ACHN (cell line): ENCODE measurements at places on chromosomes 16 and 17.

- DNase-seq, result no peak
Observed at GRCh38 chr17:8062435-8062806, 23.6 kb downstream of the ALOX15B start.

GRCh38 chr17:27631897-27632725 is 1.1 kb downstream of the LGALS9 start:
- DNase-seq, result no peak

GRCh38 chr17:6577686-6578263 is 21.4 kb upstream of the PITPNM3 start:
- DNase-seq, result no peak

GRCh38 chr17:354651-355556 is 2.3 kb upstream of the RPH3AL start:
- DNase-seq, result no peak

DNA sequence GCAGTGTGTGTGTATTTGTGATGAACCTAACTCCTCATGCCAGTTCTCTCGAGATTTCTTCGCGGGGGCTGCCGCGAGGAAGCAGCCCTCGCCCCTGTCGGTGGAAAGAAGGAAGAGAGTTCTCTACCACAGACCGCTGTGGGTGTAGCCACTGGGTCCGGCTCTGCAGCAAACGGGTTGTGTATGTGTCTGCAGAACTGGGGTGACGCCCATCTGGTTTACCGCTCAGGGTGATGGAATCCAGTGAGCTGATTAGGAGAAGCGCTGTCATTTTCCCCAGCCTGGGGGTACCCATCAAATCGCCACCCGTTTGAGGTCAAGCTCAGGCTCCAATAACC is 7.7 kb downstream of the CORO6 start:
- DNase-seq, result no peak

DNA sequence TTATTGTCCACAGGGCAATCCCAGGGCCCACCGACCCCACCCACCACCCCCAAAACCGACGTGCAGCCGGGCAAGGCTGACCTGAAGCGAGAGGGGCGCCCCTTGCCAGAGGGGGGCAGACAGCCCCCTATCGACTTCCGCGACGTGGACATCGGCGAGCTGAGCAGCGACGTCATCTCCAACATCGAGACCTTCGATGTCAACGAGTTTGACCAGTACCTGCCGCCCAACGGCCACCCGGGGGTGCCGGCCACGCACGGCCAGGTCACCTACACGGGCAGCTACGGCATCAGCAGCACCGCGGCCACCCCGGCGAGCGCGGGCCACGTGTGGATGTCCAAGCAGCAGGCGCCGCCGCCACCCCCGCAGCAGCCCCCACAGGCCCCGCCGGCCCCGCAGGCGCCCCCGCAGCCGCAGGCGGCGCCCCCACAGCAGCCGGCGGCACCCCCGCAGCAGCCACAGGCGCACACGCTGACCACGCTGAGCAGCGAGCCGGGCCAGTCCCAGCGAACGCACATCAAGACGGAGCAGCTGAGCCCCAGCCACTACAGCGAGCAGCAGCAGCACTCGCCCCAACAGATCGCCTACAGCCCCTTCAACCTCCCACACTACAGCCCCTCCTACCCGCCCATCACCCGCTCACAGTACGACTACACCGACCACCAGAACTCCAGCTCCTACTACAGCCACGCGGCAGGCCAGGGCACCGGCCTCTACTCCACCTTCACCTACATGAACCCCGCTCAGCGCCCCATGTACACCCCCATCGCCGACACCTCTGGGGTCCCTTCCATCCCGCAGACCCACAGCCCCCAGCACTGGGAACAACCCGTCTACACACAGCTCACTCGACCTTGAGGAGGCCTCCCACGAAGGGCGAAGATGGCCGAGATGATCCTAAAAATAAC is 3.0 kb downstream of the SOX9 start:
- no peak for DNase-seq

DNA sequence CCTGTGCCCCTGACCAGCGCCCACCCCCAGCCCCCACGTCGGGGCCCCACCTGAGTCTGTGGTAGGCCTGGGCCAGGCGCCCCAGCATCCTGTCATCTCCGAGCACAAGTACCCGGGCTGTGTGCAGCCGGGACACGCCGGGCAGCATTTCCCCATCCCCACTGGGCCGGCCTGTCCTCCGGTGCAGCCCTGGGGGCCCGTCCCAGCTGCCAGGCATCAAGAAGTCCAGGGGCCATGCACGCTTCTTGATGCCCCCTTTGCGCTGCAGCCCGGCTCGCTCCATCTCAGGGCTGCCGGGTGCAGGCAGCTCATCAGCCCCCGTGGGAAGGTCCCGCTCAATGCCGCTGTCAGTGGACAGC is 29.3 kb upstream of the MFSD6L start:
- DNase-seq, result no peak

DNA sequence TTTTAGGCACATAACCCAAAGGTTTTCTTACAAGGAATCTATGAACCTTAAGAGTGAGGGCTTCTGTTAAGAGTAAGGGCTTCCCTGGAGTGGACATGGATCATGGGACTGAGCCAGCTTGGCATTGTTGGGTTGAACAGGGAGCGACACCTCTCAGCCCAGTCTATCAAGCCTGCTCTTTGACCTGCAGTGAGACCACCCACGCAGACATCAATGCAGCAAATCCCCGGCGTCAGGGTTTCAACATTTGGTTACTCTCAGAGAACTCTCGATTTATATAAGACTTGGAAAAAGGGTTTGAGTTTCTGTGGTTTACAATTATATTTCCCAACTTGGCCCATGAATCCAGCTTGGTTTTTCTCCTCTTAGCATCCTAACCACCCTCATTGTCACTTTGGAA is 299.9 kb downstream of the WWOX start:
- no peak for DNase-seq

- DNase-seq, result no peak
Observed at GRCh38 chr17:337866-338265, 14.7 kb downstream of the RPH3AL start.

DNA sequence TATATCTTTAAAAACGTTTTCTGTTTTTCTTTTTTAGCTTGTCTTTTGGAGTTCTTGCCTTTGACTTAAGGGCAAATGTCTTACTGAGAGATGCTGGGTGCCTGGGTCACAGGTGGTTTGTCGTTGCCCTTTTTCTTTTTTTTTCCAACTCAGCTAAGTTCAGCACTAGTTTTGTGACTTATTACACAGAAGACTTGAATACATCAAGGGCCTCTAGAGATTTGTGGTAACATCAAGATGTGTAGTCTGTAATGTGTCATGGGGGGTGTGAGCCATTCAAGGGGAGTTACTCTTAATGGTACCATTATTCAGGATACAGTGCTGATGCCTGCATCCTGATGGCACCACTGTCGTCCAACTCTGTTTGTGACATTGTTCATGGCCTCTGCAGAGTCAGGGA is 95.1 kb downstream of the PRKCA start:
- DNase-seq, result no peak

- no peak for DNase-seq
Observed at GRCh38 chr17:79437081-79437480, 173.8 kb downstream of the RBFOX3 start.

- DNase-seq, result no peak
Observed at GRCh38 chr17:15442311-15443180, 24.9 kb downstream of the CDRT4 start.

DNA sequence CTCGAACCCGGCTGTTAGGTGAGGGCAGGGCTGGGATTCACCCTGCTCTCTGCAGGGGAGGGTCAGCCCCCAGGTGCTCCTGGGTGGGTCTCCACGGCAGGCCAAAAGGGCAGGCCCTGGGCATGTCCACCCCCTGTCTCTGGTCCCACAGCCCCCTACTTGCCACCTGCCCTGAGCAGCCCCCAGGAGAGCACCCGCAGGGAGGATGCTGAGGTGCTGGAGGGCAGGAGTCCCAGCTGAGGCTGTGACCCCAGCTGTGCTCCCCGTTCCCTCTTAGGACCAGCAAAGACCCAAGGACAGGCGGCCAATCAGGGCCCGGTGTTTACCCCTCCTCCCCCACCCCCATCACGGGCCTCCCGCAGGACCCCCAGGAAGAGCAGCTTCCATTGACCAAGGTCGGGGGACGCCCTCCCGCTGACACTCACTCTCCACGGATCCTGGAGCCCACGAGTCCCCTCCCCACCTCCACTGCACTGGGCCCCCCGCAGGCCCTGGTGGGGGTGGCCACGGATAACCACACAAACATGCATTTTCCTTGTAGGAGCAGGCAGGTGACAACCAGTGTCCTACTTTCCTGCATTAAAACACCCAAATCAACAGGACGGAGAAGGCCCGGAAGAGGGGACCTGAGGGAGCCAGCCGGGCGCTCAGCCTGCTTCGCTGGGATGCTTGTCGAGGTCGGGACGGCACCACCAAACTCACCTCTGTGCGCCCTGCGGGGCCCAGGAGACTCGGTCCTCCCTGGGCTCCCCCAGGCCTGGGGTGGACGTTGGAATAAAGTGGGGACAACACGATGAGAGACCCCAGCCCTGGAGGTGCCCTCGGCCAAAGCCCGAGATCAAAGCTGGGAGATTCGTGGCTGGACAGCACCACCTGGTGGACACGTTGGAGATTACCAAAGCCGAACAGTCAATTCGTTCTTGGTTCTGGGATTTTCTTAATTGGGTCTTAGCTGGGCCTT is 22.5 kb upstream of the ENPP7 start:
- peak; percentile 49 for DNase-seq

DNA sequence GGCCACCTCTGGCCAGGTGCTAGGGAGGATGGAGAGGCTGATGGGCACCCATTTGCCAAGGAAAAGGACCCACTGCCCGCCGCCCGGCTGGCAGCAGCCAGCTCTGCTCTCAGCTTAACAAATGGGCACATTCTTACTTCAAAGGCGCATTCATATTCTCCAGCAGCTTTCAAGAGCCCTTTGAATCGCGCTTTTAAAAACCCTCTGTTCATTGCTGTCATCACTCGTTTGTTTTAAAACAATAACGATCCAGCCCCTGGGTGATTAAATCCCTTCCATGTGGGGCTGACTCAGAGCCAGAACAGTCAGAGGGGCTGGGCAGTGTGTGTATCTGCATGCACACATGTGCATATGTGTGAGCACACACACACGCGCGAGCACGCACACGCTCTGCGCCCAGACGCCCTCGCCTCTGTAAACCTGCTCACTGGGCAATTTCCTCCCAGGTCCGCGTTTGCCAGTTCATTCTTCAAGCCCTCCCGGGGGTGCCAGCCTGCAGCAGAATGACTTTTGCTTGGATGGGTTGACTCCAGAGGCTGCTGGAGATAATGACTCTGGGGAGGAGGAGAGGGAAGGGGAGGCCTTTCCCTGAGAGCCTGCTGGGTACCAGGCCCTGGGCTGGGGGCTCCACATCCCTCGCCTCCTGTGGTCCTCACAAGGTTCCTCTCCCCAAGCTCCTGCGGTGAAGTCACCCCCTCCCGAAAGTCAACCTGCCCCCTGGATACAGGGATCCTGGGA is 133.1 kb downstream of the SDK2 start:
- no peak for DNase-seq

DNA sequence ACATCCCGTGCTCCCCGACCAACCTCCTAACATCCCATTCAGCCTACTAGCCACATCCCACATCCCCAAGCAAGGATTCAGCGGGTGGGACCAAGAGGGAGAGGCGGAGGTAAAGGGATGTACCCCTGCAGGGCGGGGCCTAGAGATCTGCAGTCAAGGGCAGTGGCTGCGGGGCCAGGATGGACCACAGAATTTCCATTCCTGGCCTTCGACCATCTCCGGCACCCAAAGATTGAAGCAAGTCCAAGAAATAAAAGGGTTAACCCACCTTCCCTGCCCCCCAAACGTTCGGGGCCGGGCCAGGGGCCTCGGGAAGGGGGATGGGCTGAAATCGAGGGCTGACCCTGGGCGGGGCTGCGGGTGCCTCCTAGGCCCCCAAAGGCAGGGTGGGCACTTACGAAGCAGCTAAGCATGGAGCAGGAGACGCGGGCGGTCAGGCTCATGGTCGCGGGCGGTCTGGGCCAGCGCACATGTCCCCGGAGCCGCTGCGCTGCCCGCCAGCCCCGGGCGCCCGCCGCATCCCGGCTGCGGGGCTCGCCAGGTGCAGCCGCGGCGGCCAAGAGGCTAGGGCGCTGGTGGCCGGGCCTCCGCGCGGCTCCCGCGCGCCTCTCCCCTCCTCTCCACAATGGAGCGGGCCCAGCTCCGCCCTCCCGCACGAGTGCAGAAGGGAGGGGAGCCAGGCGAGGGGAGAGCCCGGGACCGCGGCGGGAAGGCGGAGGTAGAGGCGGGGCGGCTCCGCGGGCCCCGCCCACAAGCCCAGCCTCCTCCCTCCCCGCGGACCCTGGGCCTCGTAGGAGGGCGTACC is at the start of gene MTMR4:
TSS of gene MTMR4 (minus strand) at position 674 of the 805 bp plus-strand sequence. CDS start at position 443, 231 bp downstream.
- DNase-seq, result peak; percentile 88

DNA sequence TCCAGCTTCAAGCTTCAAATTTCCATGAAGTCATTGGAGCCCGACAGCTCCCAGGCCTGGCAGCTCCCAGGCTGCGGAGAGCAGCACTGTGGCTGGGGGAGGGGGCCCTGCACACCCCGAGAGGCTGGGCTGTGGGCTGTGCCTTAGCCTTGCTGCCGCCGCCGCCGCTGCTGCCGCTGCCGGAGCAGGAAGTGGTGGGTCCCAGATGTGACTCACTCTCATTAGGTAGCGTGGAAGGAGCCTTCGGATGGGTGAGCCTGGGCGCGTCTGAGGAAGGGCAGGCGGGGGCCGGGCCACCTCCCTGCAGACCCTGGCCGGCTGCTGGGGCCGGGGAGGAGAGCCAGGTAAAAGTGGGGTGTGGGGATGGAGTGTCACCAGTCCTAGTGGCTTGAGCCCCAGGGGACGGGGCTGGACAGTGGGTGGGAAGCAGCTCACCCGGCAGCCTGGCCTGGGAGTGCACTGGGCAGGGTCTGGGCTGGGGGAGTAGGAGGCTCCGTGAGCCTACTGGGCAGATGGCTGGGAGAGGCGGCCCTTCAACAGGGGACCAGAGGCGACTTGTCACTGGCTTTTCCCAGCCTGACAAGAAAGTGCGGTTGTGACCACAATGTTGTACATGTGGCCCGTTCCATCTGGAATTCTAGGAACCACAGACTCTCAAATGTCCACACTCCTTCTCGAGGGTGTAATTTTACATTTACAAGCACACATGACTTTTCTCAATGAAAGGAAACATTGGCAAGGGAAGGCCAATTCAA is at the start of gene ADCY7:
TSS of gene ADCY7 (plus strand) at position 215 of the 755 bp plus-strand sequence. CDS start 21,629 bp downstream, outside the sequence.
- peak; percentile 91 for DNase-seq

GRCh38 chr17:45135978-45136791 is 698 bp downstream of the ACBD4 start:
- DNase-seq, result no peak

- no peak for DNase-seq
Observed at GRCh38 chr17:79340333-79341221, 266.0 kb downstream of the ENGASE start.

- DNase-seq, result no peak
Observed at GRCh38 chr16:58421529-58421928, 29.3 kb downstream of the GINS3 start.

DNA sequence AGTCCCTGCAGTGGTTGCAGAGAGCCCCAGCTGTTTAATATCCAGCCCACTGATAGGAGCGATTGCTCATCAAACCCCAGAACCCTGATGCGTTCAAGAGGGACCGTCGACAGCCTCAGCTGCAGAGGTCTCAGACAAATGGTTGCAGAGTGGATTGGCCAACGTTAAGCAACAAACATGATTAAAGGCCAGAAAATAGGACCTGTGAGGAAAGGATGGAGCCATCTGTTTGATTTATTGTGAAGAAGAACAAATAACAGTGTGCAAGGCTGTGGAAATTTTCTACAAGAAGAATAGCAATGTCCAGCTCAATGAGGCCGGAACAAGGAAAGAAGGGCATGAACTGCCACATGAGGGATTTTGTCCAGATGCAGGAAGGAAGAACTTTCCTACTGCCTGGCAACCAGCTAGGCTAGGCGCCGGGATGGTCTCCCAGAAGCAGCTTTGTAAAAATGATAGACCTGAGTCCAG is 138.4 kb upstream of the DNAH9 start:
- no peak for DNase-seq

- no peak for DNase-seq
Observed at GRCh38 chr17:73555199-73555960, 88.9 kb downstream of the SDK2 start.
